Foreskin keratinocyte (primary cell): ENCODE measurements at places on chromosomes 4 and X. TPM values are rescaled to one million over a fixed set of nuclear protein-coding genes. Genes with fewer than 3 reads are reported as not detected.

The POU4F2 gene
- not detected in 2 replicates for total RNA-seq

The SMR3B gene
- not detected in 2 replicates for total RNA-seq

DNA sequence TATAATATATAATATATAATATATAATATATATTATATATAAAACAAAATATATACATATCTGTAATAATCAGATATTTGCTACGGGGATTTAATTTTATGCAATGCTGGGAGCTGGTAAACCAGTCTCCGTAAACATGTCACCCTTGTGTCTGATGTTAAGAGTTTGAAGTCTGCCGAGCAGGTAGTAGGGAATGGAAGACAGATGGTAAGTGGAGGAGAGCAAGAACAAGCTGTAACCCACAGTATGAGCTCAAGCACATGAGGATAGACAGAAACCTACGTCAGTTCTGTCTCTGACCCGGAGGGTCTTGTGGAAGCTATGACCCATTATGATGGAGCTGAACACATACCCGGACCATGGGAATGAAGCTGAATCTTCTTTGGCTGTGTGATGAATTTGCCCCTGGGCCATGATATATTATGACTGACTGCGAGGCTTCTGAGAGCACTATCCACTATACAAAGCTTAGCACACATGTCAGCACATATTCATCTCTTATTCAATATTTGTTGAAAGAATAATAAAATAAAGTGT, 46.2 kb downstream of the TIGD2 start:
- DNase-seq, result no peak

DNA sequence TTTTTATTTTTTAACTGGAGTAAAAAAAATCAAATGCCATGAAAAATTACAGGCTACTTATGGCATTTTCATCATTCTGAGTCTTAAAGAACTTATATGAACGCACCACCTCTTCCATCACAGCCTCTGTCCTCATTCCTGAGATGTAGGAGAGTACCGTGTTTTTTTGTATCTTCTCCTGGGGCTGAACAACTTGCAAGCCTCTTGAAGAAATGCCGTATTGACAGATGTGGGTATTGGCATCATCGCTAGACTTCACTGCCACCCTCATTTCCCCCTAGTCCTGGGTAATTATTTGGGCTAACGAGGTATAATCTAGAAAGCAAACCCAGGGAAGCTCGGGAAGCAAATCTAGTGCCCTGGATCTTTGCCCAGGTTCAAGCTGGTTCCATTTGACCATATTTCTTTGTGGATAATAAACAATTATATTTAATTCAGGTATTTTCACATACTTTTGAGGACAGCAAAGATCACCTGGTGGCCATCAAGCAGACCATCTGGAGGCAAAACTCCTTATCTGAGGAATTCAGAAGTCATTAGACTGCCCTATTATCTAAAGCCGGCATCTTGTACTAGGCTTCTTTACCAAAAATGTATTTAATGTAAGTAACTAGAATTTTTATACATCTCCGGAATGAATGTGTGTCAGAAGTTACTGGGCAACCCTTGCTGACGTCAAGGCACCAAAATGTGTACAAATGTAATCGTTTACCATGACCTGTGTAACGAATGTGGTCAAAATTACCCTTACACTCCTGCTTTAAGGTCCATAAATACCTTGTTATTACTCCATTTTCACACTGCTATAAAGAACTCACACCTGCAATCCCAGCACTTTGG, 55.9 kb upstream of the WDR19 start:
- no peak for DNase-seq

GRCh38 chr4:92791871-92792440, 488.2 kb downstream of the GRID2 start:
- no peak for DNase-seq

GRCh38 chr4:80017125-80017854, 55.7 kb downstream of the ANTXR2 start:
- peak; percentile 99 for DNase-seq

GRCh38 chrX:46617906-46618305, 44.3 kb downstream of the CHST7 start:
- no peak for DNase-seq

DNA sequence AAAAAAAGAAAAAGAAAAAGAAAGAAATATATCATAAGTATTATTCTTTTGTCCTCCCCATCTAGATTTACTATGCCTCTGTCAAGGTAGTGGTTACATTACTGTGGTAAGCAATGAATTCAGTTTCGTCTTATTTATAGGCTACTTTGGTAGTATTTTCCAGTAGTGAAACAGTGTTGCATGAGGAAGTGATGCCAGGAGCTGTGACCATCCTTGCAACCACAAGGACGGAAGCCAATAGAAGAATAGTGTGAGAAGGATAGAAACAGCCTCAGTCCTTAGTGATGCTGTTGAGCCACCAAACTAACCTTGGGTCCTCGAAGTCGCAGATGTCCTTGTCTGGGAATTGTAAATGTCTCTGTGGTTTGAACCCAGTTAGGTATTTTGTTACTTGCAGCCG, 328.5 kb downstream of the PPP3CA start:
- no peak for DNase-seq

- DNase-seq, result no peak
Observed at GRCh38 chr4:84028340-84028739, 470.8 kb downstream of the NKX6-1 start.

The SPANXA2 gene
- total RNA-seq, result not detected in 2 replicates

DNA sequence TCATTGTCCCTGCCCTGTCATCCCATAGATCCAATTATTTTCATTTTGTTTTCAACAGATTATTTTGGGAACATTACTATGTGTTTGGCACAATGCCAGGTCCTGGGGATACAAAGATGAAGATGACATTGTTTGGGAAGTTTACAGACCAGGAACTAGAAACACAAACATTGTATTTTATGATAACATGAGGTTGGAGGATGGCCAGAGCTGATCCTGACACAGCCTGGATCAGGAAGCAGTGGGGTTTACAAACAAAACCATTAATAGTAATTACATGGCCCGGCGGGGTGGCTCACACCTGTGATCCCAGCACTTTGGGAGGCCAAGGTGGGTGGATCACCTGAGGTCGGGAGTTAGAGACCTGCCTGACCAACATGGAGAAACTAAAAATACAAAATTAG, 29.9 kb downstream of the CLRN2 start:
- DNase-seq, result no peak

The VCX2 gene
- total RNA-seq, result not detected in 2 replicates

DNA sequence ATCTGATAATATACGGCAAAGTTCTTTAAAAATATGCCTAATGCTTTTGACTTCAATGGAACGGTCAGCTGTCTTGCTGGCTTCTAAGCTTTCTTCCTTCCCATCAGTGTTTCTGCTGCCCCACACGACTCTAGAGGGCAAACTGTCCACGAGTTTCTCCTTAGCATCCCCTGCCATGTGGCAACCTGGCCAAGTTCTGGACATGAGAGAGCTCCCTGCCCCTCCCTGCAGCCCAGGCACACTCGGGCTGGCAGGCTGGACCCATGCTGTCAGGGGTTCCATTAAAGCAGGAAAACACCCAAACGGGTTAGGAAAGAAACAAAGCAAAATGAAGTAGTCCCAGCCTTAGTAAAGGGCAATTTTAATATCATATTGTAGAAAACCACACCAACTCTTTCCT, 38.8 kb downstream of the KDR start:
- DNase-seq, result no peak

DNA sequence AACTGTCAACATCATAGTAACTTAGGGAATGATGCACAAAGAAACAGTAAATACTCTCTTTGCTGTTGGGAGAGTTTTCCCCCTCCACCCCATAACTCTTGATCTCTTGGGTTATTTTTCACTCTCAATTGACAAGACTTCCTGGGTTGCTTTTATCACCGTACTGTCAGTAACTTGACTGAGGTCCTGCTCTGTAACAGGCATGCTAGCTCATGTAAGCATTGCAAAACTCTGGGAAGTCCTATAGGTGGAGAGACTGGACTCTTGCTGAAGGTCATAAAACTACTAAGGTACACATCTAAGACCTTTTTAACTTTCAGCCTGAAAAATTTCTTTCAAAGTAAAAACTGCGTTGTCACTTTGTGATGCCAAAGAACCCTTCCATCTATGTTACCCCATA, 10.9 kb downstream of the SHROOM3 start:
- no peak for DNase-seq

The RLIM gene
- total RNA-seq, result 37.0 and 39.7 TPM in 2 replicates

DNA sequence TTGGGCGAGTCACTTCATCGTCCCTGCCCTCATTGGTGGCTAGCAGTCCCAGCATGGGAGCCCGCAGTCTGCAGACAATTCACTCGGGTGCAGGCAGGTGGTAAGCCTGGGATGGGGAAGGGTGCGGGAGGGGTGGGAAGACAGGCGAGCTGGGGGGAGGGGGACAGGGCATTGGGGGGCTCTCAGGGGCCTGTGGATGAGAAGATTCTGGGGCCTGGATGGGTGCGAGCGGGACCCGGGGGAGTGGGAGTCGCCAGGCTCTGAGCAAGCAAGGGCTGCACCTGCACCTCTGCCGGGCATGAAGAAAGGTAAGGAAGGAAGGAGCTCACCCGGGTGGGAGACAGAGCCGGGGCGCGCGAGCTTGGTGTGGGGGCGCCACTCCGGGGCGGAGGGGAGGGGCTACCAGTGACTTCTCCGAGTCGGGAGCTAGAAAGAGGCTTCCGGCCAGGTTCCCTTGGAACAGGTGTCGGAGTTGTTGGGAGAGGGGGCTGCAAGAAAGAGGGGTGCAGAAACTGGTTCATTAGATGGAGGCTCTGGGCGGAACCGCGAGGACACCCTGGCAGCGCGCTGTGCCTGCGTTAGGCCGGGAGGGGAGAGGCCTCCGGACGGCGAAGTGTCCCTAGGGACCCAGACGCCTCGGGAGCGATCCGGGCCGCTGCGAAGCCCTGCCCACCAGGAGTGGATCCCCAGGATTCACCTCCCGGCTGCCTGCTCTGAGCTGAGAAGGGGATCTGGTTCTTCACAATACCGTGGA, 103.4 kb upstream of the PDLIM3 start:
- DNase-seq, result no peak

GRCh38 chr4:140163029-140163810, 9.2 kb upstream of the MAML3 start:
- DNase-seq, result no peak

DNA sequence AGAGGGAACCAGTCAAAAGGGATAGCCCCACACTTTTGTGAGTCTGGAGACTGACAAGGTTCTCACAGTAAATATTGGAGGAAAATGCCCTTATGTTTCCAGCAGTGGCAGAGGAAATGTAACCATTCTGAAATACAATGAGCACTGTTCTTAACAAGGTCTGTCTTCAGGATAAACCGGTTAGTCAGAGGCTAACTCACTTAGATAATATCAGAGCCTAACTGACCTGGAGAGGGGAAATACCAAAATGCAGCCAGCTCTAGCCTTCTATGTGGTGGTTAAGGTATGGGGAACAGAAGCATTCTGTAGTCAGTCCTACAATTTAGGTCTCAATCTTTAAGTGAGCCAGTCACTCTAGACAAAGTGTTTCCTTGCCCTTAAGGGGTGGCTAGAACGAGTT, 70.8 kb downstream of the TBCK start:
- peak; percentile 95 for DNase-seq

The PTPN13 gene
- total RNA-seq, result 65.2 and 73.5 TPM in 2 replicates

GRCh38 chr4:4578981-4579380, 37.1 kb upstream of the STX18 start:
- no peak for DNase-seq

GRCh38 chr4:185120631-185120946, 22.5 kb upstream of the SLC25A4 start:
- DNase-seq, result no peak

The TCEAL7 gene
- 6.5 and 7.8 TPM in 2 replicates for total RNA-seq

The ZNF595 gene
- total RNA-seq, result 7.5 and 8.1 TPM in 2 replicates

The DIPK2B gene
- total RNA-seq, result not detected in 2 replicates

DNA sequence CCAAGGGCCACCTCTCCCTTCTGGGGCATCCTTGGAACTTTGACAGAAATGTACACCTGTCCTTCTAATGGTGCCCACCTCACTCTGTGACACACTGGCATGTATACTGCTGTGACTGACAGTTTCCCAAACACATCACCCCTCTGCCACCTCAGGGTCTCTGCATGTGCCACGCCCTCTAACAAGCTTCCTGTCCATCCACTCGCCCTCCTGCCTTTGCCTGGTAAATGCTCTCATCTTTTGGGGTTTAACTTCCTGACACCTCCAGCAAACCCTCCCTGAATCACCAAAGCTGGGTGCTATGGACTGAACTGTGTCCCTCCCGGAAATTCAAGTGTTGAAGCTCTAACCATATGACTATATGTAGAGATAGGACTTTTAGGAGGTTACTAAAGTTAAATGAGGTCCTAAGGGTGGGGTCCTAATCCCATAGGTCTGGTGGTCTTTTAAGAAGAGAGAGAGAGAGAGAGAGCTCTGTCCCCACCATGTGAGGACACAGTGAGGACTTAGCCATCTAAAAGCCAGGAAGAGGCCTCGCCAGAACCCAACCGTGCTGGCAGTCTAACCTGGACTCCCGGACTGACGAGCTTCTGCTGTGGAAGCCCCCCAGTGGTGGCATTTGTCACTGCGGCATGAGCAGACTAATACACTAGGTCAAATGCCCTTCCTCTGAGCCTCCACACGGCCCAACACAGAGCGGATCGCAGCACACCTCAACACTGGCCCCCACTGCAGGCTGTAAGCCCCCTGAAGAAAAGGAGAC, 95.6 kb downstream of the AFAP1 start:
- DNase-seq, result no peak

DNA sequence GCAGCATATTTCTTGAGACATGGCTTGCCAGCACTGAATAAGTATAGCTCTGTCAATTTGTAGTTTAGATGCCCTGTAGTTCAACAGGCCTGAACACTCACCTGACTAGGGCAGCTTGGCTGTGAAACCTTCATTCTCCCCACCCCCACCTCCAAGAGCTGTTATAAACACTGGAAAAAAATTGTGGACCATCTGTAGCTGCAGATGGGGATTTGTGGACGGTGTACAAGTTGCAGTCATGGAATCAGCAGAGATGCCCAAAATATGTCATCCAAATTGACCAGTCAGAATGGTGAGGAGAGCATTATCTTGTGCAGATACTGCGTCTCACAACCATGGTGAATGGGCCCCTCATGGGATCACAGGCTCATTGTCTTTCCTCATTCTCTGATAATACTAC, 76.2 kb upstream of the PAQR3 start:
- DNase-seq, result no peak

DNA sequence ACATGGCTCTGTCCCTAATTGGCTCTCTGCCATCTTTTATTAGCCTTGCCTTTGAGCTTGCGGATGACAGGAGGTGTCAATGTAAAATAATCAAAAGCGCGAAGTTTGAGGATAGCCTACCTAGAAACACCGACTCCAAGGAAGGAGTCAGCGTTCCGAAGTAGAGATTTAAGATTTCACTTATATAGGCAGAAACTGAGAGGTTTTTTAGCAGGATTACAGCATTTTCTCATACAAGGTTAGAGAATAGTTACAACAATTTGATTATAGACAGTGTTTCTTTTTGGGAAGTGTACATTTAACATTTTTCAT, 499 bp upstream of the NFXL1 start:
- no peak for DNase-seq

The PSAPL1 gene
- total RNA-seq, result not detected in 2 replicates

DNA sequence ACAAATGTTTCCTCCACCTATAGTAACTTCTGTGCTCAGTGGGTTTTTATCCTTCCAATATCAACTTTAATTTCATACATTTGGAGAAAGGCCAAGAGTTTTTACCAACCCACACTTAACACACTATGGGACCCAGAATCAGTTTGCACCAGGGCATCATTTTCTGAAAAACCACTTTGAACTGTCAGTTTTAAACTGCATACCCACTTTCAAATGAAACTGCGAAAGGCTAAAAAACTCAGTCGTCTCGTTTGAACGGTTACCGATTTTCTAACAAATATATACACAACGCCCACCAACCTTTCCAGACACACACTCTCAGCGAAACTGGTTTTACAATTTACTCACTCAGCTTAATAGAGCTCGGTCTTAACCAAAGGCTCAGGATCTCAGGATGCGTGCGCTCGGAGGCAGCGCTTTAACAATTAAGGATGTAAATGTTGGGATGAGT, 376 bp downstream of the ABCG2 start:
- DNase-seq, result no peak

- DNase-seq, result peak; percentile 52
Observed at GRCh38 chr4:40412866-40413795, 78.0 kb downstream of the CHRNA9 start.
